AG20443 (cell line): ENCODE measurements at places on chromosomes 4 and X.

GRCh38 chr4:108943976-108944591, 181.2 kb upstream of the ETNPPL start:
- DNase-seq: no peak

- no peak for DNase-seq
Observed at GRCh38 chr4:164467493-164467892, 286.4 kb upstream of the SMIM31 start.

GRCh38 chr4:53197772-53198142, 168.1 kb downstream of the SCFD2 start:
- no peak for DNase-seq

DNA sequence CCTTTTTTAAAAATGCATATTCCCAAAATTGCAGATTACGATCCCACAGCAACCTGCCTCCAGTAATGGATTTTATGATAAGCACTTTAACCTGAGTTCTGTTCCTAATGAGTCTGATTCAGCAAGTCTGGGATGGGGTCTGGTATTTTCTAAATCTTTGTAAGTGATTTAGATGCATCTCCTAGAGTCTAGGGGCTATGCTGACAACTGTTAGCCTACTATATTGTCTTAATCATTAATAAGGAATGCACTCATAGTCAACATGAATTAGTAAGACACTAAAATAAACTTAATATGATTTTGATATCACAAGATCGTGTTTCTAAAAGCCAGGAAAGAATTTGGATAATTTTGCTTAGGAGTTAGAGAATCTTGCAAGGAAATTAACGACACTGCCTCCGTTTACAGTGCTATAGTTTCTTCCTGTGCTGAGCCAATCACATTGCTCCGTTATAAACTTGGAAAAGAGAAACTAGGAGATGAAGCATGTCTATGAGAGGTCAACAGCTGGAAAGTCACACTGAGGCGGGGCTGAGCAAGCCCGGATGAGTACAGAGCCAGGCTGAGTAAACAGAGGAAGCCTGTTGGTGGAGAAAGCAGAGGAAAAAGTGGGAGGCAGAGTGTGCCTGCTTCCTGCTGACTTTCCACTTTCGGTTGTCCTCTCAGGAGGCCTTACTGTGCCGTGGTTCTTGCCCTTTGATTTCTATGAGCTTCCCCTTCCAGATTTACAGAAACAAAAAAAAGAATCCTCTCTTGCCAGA, 5.4 kb downstream of the SCARB2 start:
- peak; percentile 78 for DNase-seq

- no peak for DNase-seq
Observed at GRCh38 chrX:8049827-8050226, 121.2 kb downstream of the VCX2 start.

DNA sequence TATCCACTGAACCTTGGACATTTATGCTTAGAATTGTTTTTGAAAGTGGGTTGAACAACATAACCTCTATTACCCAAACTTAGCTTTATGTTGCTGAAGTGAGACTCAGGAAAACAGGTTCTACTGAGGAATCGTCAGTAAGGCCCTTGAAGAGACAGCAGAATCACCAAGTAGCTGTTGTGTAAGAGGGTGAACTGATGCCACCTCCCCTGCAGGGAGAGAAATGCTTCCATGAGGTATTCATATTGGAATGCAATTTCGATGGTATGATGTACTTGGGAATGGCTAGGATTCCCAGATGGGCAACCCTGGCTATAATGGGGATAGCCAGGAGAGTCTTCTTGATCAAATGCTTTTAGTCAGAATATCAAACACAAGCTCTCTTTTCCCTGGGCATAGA, 4.1 kb upstream of the SCRG1 start:
- peak; percentile 56 for DNase-seq

DNA sequence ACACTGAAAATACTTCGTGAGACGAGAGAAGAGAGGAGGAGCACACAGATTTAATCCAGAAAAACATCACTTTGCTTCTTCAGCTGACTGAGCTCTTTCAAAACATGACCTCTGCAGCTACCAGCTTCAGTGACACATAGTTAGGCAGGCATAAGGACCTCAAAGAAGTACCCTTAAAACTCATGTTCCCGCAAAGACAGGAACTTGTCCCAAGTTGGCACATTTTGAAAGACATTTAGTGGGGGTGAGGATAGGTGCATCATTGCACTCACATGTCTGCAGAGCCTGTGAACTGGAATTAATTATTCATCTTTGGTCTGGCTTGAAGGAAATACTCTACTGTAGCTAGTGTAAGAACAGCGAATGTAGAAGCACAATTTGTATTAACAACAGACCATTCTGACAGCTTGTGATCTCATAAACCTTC, 221.8 kb downstream of the MGST2 start:
- DNase-seq: no peak

DNA sequence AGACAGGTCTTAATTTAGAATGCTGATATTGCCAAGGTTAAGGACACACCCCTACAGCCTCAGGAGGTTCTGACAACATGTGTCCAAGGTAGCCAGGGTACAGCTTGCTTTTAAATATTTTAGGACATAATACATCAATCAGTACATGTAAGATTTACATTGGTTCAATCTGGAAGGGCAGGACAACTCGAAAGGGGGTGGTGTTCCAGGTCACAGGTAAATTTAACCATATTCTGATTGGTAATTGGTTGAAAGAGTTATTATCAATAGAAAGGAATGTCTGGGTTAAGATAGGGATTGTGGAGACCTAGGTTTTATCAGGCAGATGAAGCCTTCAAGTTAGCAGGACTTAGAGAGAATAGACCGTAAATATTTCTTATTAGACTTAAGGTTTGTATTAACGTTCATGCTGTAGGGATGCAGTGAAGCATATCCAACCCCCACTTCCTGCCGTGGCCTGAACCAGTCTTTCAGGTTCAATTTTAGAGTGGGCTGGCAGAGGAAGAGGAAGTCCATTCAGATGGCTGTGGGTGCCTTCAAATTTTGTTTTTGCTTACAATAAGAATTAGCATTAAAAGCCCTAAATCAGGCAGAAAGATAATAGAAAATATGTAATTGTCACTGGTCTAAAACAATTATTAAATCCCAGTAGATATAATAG, 136.5 kb upstream of the GALNTL6 start:
- no peak for DNase-seq

DNA sequence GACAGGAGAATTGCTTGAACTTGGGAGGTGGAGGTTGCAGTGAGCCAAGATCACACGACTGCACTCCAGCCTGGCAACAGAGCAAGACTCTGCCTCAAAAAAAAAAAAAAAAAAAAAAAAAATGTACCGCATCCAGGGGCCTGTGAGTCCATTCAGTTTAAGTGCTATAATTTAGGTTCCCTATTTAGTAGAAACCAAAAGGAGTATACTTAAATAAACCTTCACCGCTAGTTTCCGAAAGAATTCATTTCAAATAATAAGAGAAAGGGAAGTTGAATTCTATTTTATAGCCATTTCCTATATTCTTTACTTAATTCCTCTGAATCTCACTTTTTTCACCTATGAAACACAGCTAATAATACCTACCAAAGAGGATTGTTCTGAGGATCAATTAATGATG, 20.8 kb upstream of the LRBA start:
- no peak for DNase-seq

GRCh38 chr4:173187732-173188131, 19.1 kb downstream of the GALNT7 start:
- no peak for DNase-seq

DNA sequence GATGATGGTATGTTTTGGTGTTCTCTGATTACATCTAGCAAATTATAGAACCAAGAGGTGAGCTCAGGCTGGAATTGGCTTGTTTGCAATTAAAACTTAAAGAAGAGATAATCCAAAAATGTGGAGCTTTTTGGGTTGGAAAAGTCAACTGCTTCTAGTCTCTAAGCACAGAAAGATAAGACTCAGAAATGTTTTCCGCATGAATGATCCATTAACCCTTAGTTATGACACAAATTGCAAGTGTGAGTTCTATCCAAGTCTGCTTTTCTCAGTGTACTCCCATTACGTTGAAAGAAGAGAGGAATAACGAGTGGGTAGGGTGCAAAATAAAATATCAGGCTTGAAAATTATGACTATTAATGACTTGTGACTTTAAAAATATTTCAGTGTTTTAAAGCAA, 38.5 kb downstream of the HPGD start:
- DNase-seq: no peak

DNA sequence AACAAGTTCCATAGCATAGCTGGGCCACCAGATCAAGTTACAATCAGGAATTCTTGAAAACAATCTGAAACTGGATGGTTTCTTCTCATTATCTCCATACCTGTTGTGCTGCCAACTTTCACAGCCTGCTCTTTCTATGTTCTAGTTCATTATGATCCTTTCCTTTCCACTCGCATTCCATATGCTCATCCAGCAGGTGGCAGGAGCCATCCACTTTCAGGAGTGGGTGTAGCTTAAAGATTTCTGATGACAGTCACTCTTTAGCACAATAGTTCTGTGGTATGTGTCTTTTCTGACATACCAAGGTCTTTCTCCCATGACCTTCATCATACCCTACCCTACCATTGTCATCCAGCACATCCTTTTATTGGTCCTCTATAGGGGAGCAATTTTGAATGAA, 46.4 kb downstream of the PAGE2 start:
- peak; percentile 19 for DNase-seq

- no peak for DNase-seq
Observed at GRCh38 chr4:150366487-150366999, 215.4 kb upstream of the MAB21L2 start.

GRCh38 chr4:22969287-22969896, 276.7 kb downstream of the GBA3 start:
- DNase-seq: peak; percentile 18

DNA sequence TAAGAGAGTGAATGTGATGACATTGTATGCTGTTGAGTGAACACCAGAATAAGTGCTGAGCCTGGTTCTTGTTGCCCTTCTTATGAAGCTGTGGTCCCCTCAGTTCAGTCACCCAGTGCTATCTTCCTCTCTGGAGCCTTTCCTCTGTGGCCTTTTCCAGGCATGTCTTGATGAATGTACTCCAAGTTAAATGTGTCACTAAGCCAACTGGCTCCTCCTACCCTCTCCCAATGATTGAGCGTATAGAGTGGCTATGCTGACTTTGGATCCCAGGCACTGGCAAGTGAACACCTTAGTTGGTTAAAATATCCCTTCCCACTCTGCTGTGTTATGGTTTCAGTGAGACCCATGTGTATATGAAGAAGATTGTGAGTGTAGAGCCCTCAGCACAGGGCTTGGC, 134.1 kb upstream of the MAMLD1 start:
- DNase-seq: no peak

DNA sequence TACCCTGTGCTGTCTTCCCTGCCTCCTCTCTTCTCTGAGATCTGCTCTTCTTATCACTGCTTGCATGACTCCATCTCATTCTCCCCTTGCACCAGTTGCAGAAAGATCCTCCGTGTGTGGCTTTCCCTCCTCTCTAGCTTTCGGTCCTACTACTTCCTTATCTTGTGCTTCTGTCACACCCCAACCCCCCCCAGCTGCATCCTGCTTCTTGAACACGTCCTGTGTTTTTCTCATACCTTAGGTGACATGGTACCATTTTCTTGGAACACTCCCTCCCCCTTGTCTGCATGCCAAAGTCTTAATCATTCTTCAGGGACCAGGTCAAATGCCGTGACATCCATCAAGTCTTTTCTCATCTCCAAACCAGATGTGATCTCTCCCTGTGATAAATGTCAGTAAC, 46.4 kb downstream of the FHL1 start:
- DNase-seq: no peak

- no peak for DNase-seq
Observed at GRCh38 chr4:130486186-130486585, 1390.2 kb downstream of the C4orf33 start.

DNA sequence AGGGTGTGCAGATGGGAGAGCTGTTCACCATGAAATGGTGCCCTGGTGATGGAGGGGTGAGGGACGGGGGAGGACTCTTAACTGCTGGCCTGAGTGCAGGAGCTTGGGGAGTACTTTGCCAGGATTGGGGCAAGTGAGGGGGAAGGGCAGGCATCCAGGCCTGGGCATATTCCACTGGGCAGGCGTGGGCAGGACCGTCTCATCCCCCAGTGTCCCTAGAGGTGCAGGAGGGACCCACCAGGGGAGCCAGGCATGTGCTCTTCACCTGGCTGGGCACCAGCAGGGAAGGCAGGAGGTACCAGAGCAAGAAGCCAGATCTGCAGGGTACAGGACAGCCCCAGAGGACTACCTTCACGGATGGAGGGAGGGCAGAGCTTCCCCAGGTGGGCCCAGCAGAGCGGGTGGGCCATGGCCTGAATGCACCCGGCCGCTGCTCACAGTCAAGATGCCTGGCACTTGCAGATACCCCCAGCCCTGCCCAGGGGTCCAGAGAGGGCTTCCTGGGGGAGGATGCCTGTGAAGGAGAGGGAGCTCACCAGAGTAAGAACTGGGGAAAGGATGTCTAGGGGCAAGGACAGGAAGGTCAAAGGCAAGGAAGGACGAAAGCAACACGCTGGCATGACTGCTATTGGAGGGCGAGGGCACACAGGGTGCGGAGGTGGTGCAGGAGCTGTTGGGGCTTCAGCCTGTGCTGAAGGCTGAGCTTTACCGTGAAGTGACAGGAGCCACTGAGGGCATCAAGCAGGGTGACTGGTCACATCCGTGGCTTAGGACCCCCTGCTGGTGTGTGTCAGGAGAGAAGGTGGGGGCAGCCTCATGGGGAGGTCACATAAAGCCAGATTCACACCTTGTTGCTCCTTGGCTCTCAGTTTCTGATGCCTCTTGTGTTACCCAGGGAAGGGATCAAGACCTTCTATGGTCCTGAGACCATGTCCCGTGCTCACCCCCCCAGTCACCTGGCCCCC, 68.2 kb upstream of the NKX1-1 start:
- DNase-seq: peak; percentile 7

- no peak for DNase-seq
Observed at GRCh38 chr4:150248181-150248580, 169.9 kb downstream of the DCLK2 start.

DNA sequence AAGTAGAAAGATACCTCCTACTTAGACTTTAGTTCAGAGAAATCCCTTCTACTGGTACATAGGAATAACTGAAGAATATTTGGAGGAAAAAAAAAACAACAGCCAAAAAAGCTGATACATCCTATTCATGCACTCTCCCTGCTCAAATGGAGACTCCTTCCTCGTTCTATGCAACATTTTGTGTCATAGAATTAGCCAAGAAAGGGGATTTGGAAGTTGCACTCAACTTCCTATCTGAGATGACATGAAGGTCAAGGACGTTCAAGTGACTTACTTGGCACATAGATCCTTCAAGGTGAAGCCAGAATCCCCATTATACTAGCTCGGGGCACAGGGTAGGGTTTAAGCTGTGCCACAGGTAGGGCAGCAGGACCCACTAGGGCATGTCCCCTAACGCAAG, 56.2 kb upstream of the S100G start:
- DNase-seq: no peak
